Kidney epithelial cell (primary cell): ENCODE measurements at places on chromosomes 1 and 21. TPM values are rescaled to one million over a fixed set of nuclear protein-coding genes. Genes with fewer than 3 reads are reported as not detected.

The CLCA1 gene
- not detected in 2 replicates for total RNA-seq

The F5 gene
- not detected in 2 replicates for total RNA-seq

The CHI3L2 gene
- total RNA-seq, result 3.2 and 7.5 TPM in 2 replicates

The OR1C1 gene
- not detected in 2 replicates for total RNA-seq

DNA sequence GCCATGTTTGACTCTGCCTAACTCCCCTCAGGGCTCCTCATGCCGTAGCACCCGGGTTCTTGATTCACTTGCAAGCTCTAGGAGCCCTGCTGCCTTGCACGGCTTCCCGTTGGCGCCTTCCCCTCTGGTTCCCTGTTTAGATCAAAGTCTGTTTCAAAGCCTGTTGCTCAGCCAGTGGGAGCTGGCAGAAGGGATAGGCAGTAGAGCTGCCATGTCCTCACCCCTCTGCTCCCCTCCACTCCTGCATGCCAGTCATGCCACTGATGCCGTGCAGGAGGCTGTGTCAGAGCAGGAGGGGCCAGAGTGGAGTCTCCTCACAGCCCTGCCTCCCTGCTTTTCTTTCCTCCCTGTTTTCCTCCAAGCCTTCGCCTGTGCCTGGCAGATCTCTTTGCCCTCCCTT is 26.5 kb downstream of the HMGCS2 start:
- DNase-seq, result no peak

DNA sequence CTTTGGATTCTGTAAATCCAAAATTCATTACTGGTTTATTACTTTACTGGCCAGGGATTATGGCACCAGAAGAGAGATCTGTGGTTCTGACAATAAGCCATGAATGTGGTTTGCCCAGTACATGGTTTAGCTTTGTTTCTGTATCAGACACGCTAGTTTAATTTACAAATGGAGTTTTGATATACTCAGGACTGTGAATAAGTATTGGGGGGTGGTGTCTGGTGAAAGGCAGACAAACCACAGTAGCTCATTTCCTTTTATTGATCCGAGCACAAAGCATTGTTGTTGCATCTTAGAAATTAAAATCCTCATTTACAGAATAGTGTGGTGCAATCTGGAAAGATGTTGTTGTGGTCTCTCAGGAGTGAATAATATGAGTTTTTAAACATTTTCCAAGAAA is 96.0 kb downstream of the ST6GALNAC3 start:
- no peak for DNase-seq

DNA sequence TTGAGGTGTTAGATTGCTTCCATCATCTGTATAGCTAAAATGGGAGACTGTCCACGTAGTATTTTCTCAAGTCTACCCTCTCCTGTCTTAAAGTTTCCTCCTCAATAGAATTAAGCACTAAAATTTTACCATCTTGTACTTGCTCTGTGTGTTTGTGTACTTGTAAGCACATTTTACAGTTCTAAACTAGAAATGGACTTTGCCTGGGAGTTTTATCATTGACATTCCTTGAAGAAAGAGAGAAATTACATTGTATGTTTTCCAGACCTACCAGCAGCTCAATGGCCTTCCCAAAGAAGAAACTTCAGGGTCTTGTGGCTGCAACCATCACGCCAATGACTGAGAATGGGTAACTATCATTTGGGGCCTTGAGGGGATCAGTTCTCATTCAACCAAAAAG is 4.5 kb downstream of the NPL start:
- DNase-seq, result no peak

DNA sequence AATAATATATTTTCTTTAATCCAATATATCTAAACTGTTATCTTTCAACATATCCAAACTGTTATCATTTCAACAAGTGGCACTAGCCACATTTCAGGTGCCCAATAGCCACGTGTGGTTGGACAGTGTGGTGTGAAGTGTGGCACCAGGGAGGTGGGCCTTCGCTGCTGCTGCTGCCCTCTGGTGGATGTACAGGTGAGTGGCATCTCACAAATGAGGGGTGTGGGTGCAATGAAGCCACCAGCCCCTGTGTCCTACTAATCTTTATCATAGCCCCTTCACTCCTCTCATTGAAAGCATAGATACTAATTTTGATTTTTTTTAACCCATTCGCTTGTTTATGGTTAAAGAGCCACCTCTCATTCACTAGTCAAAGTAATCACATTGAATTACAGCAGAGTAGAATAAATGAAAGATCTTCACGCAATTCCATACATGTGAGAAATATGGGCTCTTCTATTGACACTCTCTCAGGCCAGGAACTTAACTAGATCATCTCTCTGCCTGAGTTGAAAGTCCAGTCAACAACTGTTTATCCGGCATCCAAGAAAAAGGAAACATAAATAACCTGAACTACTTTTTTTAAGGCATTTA is 499.2 kb downstream of the OMA1 start:
- no peak for DNase-seq

DNA sequence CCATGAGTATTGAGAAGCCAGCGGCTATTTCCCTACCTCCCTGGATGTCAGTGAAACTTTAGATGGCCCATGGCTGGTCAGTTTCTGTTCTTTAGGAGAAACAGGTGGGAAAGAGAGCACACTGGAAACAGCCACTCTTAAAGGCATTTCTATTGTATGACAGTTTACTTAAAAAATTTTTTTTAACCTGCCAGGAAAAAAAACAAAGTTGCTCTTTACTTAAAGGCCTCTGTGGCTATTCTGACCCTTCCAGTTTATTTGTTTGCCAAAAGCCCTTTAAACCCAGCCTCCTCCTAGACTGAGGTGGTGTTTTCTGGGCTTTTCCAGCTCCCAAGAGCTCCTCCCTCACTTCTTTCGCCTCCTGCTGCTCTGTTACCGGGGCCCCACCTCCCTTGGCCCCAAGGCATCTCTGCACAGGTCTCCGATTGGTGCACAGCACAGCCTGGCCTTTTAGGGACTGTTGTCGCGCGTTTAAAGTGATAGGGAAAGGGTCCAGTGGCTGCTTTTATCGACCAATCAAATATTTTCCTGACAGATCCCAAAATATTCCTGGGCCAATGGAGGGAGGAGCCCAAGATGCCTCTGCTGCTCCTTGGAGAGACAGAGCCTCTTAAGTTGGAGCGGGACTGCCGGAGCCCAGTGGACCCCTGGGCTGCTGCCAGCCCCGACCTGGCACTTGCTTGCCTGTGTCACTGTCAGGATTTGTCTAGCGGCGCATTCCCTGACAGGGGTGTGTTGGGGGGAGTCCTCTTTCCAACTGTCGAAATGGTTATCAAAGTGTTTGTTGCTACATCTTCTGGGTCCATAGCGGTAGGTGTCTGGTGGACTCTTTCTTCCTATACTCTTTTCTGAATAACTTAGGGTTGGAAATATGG is at the start of gene SH3BGR:
TSS of gene SH3BGR (plus strand) at position 639 of the 875 bp plus-strand sequence. CDS start at position 766, 127 bp downstream.
- no peak for DNase-seq

- no peak for DNase-seq
Observed at GRCh38 chr1:178632653-178633052, 92.4 kb upstream of the RALGPS2 start.

- no peak for DNase-seq
Observed at GRCh38 chr1:6072774-6073479, 27.2 kb downstream of the KCNAB2 start.

GRCh38 chr21:44998621-44999427 is 59.0 kb downstream of the SLX9 start:
- DNase-seq, result no peak

DNA sequence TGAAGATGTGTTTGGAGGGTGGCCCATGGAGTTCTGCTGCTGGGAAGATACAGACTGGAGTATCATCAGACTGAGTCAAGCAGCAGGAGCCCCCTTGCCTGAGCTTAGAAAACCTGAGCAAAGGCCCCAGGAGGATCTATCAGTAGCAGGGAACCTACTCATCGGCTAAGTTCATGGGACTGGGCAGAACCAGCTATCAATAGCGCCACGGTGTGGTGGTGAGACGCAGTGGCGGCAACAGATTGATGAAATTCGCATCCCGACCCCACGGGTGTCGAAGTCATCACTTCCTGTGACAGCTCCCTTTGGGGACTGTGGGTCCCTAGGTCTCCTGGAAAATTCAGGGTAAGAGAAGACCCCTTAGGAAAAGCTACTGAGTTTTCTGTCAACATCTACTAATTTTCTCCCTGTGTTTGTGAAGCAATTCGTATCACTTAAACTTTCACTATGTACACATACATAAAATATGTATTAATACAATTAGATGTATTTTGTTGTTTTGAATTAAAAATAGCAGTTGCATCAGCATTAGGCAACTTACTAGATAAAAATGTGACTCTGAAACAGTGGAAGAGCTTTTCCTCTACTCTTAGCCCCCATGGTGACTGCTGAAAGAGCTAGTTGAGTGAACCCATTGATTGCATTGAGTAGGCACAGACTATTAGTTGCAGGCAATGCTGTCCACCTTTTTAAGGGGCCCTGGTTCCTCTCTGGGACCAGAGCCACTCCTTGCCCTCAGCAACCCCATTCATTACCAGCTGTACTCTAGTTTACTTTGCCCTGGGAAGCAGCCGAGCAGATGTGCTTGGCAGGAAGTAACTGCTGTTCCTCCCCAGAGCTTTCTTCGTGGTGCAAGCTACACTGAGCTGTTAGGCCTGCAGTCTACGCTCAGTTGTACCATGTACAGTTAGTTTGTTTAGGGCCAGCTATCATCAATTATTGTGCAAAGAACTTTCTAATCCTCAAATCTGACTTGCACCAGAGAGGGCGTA is 7.3 kb upstream of the CACNA1S start:
- DNase-seq, result no peak

DNA sequence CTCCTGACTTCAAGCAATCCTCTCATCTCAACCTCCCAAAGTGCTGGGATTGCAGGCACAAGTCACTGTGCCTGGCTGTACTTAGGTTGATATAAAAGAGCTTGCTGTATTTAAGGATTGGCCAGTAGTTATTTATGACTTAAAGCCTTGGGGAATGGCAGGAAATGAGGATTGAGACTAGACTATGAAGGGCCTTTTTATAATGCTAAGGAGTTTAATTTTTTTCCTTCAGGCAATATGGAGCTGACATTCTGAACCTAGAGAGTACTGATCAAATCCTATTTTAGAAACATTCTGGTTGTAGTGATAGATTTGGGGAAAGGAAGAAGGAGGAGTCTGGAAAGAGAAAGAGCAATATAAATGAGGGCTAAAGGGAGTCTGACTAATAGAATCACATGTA is 44.7 kb downstream of the MSH4 start:
- no peak for DNase-seq

DNA sequence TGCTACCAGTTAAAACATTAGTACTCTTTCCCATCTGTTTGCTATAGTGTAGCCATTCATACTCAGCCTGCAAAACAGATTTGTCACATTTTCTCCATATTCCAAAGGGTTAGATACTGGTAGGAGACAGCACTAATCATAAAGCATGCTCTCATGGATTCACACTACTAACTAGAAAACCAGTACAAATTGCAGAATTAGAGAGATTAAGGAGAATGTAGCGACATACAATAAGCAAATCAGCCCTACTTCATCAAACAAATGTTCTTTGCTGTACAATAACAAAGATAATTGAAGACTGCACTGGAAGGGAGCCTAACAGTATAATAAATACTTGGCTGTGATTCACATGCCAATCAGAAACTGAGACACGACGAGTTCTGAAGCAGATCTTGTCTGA is 368.0 kb upstream of the PRMT6 start:
- DNase-seq, result no peak

GRCh38 chr1:53254011-53254640 is 15.8 kb upstream of the MAGOH start:
- no peak for DNase-seq

DNA sequence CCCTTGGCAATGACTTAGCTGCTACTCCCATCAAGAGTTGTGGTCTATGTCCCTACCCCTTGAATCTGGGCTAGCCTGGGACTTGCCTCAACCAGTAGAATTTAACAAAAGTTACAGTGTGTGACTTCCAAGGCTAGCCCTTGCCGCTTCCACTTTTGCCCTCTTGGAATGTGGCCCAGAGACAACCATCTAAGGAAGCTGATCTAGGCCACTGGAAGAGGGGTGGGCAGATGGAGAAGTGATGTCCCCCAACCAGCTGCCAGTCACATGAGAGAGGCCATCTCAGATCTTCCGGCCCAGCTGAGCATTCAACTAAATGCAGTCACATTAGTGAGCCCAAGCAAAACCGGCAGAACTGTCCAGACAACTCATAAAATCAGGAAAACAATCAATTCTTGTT is 115.1 kb downstream of the TOMM20 start:
- no peak for DNase-seq

- no peak for DNase-seq
Observed at GRCh38 chr1:181742426-181742825, 259.1 kb downstream of the CACNA1E start.

DNA sequence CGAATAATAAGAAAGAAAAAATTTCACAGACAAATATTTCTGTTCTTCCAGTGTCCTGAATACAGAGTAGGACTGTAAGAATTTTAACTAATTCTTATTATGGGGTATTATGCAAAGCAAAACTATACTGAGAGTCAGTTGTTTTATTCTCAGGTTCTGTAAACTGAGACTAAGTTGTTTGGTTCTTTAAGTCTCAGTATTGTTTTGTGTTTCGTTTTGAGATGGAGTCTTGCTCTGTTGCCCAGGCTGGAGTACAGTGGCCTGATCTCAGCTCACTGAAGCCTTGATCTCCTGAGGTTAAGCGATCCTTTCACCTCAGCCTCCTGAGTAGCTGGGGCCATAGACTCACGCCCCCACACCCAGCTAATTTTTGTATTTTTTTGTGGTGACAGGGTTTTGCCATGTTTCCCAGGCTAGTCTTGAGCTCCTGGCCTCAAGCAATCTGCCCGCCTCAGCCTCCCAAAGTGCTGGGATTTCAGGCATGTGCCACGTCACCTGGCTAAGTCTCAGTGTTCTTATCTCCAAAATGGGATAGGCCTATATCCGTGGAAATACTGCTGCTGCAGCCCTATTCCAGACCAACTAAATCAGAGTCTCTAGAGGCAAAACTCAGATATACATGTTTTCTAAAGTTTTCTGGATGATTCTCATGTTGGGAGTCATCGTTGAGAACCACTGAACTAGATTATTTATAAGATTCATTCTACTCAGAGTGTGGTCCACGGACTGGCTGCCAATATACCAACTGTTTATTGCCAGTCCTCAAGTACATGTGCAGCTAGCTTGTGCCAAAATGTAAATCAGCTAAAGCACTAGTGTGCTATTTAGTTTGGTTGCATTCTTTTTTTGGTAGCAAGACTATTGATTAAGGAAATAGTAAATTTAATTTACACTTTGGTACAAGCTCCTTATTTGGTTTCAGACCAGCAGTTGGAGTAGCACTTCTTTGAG is 116.6 kb downstream of the HS2ST1 start:
- DNase-seq, result no peak
